Hippocampal formation (tissue), 2 donors: ENCODE measurements at places on chromosomes 5 and 9.

DNA sequence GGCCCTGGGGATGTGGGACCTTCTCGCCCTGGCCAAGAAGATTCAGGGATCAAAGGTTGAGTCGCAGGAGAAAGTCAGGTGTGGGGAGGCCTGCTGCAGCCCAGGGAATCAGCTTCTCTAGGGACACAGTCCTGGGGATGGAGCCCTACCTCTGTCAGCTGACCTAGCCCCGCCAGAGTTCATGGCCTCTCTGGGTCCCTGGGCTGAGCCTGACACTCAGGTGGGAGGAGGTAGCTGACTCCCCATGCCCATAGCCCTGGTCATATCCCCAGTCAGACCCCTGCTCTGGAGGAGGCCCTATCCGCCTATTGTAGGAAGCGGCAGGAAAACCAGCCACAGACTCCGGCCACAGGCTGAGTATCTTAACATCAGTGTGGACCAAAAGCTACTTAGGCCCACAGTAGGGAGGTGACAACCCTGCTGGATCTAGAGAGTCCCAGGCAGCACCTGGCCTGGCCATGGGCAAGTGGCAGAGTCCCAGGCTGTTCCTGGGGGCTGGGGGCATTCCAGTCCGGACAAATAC, 15.0 kb upstream of the MRNIP start:
- DNase-seq, result no peak

DNA sequence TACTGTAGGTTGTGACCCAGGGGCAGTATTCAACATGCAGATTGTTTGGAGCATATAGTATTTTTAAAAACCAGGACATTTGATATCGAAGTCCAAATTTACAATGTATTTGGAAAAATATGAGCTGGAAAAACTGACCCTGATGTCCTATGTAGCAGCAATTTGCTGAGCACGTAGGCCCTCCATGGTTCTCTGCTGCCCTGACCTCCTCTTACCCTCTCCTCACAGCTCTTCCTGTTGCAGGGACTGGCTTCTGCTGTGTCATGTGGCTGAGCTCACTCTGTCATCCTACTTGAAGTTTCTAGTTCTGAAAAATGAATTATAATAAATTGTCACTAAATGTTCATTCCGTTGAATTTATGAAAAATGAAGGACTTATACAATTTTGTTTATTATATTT, 4.1 kb upstream of the ASPN start:
- DNase-seq, result no peak

DNA sequence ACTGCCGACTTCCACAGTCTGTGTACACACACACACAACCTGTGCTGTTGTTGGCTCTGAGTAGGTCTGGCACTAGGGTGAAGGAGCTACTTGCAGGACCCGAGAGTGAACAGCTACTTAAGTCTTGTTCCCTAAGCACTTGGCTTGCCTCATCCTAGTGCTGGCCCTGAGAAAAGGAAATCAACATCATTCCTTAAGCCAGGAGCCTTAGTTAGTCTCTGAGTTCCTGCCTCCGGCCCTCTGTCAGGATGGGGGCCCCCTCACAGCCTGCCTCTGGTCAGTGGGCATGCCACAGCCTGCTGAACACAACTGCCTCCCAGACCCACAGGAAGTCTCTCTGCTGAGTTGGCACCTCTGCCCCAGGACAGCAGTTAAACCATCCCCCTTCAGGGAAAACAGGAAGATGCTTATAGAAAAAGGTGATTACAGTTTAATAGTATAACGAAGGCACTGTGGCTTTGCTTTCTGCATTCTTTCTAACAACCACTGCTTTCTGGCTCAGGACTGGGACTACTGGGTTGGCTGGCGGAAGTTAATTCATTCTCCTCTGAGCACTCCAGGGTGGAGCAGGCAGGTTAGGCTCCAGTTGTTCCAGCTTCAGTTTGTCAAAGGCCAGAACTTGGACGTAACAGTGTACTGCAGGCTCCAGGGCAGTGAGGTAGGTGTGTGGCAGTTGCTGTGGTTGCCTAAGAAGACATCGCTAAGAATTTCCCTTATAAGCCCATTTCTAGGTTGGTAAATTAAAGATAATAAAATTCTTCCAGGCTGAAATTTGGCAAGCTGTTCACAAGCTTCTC, 2.8 kb downstream of the MAMDC2 start:
- DNase-seq, result no peak

GRCh38 chr5:82605441-82605973, 327.4 kb upstream of the RPS23 start:
- DNase-seq, result no peak

- DNase-seq, result no peak
Observed at GRCh38 chr5:123371575-123372179, 51.5 kb downstream of the CEP120 start.

DNA sequence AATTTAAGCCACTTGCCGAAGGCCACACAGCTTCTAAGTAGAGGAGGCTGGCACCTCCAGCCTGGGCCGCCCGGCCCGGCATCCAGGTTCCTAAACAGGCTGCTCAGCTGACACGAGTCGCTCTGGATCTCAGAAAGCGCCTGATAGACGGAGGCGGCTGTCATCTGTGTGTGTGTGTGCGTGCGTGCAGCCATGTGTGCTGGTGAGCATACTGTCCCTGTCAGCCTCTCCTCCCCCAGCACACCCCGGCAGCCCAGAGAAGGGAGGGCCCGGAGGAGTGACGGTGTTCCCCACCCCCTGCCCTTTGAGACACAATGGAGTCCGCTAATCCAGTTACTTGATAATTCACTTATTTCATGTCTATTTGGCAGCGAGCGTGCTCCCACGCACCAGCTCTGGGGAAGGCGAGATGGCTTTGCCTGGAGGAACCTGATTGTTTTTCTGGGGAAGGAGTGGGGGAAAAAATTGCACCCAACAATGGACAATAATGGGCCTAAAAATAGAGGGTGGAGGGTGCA, 20.0 kb downstream of the NTNG2 start:
- DNase-seq, result peak; percentile 66

DNA sequence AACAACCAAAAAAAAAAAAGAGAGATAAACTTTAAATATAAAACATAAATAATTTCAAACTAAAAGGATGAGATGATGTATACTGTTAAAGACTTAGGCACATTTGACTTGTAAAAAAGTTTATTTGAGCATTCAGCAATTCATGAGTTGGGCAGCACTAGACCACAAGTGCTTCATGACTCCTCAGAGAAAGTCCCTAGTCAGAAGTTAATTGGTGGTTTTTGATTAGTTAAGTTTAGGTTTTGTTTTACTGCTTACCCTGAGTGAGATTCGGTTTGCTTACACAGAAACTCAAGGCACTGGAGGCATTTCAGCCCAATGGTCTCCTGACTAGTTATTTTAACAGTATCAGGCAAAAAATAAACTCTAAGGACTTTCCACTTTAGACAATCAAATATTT, 129.2 kb downstream of the MARCHF11 start:
- no peak for DNase-seq

- DNase-seq, result no peak
Observed at GRCh38 chr5:114636271-114636670, 274.4 kb downstream of the KCNN2 start.

DNA sequence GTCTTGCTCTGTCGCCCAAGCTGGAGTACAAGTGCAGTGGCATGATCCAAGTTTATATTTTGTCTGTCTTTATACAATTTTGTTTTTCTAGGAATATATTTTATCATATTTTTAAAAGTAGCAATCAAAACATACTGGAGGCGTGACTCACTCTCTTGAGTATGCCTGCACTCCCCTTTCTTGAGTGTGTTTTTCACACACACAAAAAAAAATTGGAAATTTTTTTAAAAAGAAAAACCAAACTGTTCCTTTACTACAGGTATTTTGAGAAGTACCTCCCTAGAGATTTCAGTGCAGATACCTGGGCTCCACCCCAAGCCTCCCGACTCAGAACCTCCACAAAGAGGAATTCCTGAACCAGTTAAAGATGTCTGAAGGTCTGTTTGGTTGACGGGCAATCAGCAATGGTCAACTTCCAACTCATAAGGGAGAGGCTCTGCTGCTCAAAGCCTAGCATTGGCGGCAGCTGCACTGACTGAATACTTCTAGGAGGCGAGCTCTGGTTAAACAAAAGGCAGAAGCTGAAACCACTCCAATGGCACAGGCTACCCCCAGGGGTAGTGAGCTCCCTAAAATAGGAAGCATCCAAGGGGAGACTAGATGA, 27.4 kb downstream of the PDE6A start:
- DNase-seq, result no peak

GRCh38 chr5:143717400-143717799, 94.6 kb upstream of the HMHB1 start:
- no peak for DNase-seq

DNA sequence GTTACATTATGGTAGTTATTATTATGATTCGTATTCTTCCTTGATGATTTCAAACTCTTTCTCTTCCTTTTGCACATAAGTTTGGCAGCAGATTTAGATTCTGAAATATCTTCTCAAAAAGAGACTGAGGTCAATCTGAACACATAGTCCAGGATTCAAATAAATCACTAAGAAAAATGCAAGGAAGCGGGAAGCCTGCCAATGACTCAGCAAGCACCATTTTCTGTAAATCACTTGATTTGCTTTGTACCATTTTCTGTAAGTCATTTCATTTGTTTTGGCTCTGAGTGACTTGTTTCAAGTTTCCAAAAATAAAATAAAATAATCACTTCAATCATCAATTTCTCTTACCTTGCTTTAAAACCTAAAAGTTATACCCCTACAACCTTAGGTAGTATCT, 24.6 kb upstream of the GLIS3 start:
- no peak for DNase-seq

GRCh38 chr9:2158111-2158610, 143.0 kb downstream of the SMARCA2 start:
- peak; percentile 22 for DNase-seq

DNA sequence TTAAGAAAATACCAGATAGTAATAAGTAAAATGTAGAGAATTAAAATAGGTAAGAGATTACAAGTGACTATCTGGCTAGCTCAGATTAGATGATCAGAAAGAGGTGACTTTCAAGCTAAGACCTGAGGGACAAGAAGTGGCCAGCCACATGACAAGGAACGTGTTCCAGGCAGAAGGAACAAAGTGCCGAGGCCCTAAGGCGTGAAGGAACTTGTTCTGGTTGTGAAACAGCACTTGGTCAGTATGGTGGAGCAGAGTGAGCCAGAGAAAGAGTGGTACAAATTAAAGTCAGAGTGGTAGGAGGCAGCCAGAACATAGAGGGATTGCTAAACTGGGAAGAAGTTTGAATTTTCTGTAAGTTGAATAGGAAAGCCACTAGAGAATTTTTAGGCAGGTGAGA, 73.6 kb downstream of the ADRB2 start:
- DNase-seq, result no peak

DNA sequence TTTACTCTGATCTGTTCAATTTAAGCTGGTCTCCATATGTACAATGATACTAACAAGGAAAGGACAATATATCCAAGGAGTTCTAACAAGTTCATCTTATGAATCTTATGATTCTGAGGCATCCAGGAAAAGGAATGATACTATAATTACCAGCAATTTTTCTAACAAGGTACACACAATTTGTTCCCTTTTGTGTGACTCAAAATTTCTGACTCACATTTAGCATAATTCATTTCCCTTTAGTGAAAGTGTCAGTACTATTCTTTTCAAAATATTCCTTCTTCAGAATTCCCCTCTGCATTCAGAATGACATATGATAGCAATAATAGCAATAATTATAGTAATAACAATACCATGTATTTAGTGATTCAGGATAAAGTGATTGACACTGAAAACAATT, 594.8 kb downstream of the DMRTA1 start:
- no peak for DNase-seq

DNA sequence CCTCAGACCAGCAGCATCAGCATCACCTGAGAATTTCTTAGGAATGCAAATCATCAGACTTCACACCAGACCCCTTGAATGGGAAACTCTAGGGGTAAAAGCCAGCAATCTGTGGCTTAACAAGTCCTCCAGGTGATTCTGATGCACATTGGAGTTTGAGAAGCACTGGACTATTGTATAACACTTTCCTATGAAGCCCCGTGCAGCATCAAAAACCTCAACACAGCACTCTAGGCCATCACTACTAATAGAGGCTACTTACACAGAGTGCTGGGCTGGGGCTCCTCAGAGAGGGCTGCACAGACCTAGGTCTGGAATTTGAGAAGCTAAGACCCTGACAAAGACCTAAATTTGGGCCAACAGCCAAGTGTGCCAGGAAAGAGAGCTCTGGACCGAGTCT, 95.7 kb upstream of the ARAP3 start:
- DNase-seq, result no peak

DNA sequence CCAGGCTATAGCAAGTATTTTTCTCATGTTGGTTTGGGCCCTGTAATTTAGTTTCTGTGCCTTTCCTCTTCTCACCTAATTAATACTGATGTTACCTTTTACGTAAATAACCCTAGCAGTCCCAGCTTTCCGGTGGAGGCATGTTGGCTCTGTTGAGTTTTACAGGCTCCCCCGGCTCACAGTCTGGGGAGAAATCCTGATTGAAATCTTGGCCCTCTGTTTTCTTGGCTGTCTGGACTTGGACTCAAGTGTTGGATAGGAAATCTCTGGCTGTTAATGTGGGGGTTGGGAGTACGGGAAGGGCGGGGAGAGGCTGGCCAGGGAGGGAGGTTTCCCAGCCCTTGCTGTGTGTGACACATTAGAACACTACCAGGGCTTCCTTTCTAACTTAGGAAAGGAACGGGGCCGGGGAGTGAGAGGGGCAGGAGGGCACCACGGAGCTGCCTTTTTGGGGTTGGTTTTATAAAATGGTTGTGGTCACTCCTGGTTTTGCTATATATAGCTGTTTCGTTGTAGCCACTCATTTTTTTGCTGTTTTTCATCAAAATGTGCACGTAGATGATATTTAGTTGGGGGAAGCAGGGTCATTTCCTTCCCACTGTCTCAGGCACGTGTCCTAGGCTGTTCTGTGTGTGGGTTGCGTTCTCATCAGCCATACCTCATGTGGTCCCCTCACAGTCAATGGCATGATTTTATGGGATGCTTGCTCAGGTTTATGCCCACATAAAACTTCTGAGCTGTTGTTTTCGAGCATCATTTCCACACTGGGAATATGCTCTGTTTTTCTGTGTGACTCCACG, 11.0 kb downstream of the TRIO start:
- no peak for DNase-seq

GRCh38 chr5:141734501-141735229, 52.6 kb upstream of the ARAP3 start:
- DNase-seq, result no peak

DNA sequence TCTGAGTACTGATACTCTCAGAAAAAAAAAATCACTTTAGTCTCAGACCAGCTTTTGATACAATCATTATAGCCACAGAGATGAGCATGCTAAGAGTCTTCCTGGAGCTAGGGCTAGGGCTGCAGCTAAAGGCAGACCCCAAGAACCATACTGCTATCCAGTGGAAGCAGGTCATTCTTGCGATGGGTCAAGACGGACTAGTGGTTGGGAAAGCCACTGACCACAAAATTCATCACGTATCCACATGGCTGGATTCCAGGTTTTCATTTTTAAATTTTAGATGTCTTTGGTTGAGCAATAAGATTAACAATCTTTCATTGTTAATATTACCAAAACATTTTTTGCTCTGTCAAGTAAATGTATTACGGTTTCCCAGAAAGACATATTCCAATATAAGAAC, 598.1 kb downstream of the DNAH5 start:
- DNase-seq, result no peak

- no peak for DNase-seq
Observed at GRCh38 chr5:99191206-99191745, 262.5 kb upstream of the CHD1 start.
